ENCODE measurements at places on chromosomes 5 and 9.
A peak's percentile ranks its signal among the peaks of the same experiment; 100 is the strongest.

DNA sequence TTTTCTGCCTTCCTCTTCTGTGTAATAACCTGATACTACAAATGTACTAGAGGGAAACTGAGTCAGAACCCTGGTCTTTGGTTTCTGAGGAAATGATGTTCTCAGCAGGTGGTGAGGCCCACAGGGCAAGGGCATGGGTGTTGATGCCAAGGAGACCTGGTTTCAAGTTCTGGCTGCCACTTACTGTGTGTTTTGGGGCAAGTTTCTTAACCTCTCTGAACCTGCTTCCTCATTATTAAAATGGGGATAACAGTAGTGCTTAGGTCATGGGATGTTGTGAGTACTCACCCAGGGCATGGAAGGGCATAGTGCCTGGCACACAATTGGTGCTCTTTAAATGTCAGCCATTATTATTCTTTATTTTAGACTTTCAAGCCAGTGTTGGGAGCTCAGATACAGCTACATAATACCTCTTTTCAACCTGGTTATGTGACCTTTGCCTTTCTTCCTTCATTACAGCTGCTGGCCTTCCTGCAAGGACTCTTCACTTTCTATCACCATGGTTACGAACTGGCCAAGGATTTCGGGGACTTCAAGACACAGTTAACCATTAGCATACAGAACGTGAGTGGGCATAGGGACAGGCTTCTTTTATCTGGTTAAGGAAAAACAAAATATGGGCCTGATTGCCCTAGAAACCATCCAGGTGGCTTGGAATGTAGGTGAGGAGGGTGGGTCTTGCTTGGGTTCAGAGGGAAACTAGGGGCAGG, 131.5 kb downstream of the ARHGAP26 start:
- no peak for DNase-seq

- no peak for DNase-seq
Measured at GRCh38 chr9:35487081-35487480, 2.8 kb upstream of the RUSC2 start.

DNA sequence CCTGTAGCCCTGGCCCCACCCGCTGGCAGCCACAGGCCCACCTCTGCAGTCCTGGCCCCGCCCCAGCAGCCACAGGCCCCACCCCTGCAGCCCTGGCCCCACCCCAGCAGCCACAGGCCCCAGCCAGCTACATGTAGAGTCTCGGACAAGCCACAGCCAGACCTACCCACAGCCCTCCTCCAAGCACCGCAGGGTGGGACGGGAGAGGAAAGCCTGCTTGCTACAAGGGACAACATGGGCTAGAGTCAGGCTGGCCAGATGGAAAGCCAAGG, 49.5 kb upstream of the SARDH start:
- no peak for DNase-seq

DNA sequence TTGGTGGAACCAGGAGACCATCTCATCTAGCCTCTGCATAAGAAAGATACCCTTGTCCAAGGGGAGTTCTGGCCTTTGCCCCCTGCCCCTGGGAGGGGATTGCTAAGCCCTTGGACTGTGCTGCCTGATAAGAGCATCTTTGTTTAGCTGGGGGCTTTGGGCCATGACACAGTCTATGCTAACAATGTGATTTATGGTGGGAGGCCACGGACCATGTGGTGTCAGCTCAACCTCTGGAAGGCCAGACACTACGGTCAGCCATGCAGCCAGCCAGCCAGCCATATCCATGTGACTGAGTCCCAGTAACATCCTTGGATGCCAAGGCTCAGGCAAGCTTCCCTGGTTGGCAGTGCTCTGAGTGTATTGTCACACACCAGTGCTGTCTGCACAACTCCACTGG, 244.4 kb downstream of the FSTL4 start:
- DNase-seq: no peak

GRCh38 chr5:14397717-14398116, 183.9 kb upstream of the OTULINL start:
- DNase-seq: no peak

DNA sequence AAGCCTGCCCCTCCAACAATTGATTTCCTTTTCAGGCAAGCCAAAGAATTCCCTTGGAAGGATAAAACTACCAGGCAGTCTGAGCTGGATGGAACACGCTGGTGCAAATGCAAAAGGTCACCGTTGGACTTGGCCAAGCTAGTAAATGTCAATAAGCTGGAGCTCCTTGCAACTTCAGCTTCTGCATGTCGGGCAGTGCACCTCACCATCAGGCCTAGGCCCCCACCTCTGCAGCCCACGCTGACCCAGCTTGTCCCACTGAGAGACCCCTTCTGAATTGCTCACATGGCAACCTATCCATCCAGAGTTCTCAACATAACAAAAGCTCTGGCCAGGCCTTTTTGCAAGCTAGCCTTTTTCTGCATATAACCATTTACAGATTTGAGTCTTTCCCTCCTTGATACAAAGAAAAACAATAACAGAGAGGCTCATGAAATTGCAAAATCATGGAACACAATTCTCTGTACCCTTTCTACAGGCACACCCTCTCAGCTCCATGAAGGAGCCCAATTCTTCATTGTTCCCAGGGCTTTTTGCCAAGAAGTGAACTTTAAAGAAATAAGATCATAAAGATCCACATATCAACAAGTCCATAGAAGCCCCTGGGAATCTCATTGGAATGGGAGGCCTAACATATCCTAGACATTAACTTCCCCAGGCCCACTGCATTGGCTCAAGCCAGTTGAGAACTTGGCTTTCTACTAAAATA, 123.9 kb upstream of the SLIT3 start:
- DNase-seq: no peak

DNA sequence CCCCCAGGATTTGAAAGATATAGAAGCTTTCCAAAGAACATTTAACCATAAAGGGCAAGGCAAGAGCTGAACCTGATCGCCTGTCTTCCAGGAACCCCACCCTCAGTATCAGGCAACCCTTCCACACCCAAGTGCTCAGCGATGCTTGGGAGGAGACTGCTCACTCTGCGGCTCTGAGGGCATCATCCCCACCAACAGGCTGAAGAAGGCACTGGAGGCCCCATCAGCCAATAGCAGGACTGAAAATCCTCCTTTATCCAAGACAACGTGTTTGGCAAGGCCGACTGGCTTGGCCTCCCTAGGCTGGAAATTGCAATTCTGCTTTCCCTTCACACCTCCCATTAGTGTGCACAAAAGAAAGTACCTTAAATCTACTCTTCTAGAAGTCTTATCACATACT, 1.4 kb upstream of the PPP2CA start:
- no peak for DNase-seq

DNA sequence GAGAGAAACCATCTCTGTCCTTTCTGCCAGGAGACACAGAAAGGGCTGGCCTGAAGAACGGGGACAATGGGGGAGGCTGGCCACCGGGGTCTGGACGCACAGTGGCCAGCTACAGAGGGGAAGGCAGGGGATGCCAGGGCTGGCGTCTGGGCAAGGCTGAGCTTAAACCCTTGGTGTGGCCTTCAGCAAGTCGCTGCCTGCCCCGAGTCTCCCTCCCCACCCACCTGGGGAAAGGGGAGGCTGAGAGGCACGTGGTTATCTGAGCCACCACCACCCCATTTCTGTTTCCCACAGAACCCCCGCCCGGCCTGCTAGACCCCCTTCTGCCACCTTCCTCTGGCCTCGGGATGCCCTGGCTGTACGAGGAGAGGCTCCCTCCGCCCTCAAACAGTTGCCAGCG, 115.3 kb downstream of the VAV2 start:
- no peak for DNase-seq

- DNase-seq: no peak
Measured at GRCh38 chr9:130193531-130194377, 21.6 kb downstream of the NCS1 start.

- no peak for DNase-seq
Measured at GRCh38 chr5:9698125-9698826, 68.1 kb upstream of the TAS2R1 start.

DNA sequence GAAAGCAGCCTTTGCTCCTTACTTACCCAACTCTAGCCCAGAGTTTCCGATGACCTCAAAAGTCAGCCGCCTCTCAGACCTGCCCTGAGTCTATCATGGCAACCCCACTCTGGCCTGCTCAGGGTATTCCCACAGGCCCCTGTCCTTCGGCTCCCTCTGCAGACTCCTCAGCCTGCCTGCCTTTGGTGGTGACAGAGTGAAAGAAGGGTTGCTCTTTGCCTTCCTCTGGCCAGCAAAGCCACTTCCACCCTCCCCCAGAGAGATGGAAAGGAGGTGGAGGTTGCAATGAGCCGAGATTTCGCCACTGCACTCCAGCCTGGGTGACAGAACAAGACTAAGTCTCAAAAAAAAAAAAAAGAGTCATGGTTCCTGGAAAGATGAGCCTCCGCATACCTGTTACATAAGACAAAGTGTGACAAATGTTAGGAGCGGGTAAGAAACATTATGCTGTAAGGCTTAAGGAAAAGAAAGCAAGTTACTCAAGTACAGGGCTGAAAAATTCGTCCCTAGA, 2.3 kb upstream of the SMIM33 start:
- no peak for DNase-seq

- no peak for DNase-seq
Measured at GRCh38 chr5:142568996-142569335, 116.9 kb downstream of the FGF1 start.

- no peak for DNase-seq
Measured at GRCh38 chr9:71690063-71690688, 78.1 kb downstream of the CEMIP2 start.

DNA sequence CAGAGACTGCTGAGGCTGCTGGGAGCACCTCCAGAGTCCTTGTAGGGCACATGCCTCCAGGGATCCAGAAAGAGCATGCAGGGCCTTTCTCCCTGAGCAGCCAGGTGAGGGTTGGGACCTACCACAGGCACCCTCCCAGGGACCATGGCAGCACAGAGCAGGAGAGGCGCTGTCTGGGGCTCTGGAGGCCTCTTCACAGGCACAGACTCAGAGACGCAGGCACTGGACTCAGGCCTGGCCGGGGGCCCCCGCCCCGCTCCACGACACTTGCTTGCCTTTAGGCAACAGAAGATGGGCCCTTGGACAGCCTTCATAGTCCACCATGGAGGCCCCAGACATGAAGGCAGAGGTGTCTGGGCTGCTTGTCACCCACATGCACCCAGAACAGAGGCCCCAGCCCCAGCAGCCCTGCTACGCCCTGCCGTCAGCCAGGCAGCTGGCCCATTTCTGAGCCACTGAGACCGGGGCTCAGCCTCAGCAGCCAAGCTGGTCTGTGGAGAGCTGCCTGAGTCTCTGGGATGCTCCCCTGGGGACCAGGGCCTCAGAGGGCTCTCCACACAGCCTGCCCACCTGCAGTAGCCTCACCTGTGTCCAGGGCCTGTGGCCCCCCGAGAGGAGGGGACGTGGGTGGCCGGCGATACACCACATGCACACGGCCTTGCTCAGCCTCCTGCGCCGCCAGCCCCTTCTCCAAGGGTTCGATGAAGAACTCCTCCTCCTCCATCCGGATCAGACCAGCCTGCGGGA, 72.8 kb downstream of the ADAMTS2 start:
- no peak for DNase-seq

DNA sequence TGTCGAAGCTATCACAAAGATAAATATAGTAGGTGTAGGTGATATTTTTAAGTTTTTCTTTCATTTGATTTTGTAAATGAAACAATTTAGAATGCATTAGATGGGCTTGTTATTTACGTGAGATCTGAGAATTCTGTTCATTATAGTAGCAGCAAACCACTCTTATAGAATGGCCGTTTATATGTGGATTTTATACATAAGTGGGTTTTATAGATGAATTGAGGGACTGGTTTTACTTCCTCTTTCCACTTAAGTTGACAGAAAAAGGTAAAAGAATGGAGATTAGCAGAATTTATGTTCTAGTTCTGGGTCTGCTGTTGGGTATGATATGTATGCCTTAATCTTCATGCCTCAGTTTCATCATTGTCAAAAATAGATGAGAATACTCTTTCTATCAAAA, 5.6 kb downstream of the RMI1 start:
- no peak for DNase-seq

- DNase-seq: no peak
Measured at GRCh38 chr5:136079195-136079985, 50.6 kb downstream of the TGFBI start.

- DNase-seq: no peak
Measured at GRCh38 chr5:100668511-100668910, 133.3 kb downstream of the FAM174A start.

DNA sequence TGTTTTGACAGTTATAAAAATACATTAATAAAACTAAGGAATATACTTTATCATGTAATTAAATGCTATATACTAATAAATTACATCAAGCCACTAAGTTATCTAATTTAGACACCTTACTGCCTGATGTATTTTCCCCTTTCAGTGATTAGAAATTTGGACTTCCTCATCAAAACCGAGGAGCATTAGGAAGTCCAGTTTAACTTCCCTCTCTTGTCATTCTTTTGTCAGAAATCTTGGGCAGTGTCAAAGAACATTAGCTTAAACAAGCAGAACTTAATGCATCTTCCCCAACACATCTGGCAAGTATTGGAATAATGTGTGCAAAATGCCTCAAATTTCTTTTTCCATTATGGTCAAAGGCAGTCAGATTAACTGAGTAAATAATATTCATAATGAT, 81.6 kb downstream of the PLPP1 start:
- DNase-seq: no peak

- DNase-seq: no peak
Measured at GRCh38 chr9:124040935-124041816, 29.6 kb downstream of the LHX2 start.

DNA sequence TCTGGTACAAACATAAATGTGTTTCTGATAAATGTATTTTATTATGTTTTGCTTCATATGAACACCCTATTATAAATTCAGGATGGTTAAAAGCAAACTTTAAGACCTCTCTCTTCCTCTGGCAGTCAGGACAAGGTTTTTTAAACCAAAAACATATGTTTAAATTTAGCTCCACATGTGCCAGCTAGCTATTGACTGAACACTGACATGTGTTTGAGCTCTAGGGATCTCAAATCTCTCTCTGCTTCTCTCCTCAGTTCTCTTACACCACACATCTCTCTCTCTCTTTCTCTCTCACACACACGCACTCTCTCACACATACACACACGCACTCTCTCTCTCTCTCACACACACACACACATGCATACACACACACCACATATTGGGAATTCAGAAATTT, 150.1 kb upstream of the RFX3 start:
- no peak for DNase-seq

DNA sequence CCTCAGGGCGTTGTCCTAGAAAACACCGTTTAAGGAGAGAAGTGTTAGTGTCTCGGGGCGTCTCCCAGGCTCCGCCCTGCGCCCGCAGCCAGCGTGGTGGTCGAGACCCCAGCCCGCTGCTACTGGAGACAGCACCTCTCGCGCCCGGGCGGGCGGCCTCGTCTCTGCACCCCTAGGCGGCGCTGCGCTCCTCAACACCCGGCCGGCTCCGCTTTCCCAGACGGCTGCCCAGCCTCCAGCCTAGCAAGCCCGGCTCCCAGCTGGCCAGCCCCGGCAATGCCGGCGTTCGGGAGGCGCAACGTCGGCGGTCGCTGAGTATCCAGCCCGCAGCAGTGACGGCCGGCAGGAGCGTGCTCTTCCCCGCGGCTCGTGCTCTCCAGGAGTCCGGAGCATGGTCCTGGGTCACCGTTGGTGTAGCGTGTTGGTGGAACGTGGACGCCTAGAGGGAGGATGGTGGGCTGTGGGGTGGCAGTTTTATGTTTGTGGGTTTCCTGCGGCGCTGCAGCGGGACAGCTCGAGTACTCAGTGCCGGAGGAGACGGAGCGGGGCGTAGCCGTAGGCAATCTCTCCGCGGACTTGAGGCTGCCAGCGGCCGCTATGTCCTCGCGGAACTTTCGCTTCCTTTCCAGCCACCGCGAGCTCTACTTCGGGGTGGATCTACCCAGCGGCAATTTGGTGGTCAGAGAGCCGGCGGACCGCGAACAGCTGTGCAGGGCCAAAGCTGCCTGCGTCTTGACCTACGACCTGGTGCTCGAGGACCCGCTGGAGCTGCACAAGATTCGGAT, 536 bp downstream of the PCDHAC1 start:
- DNase-seq: no peak

- peak; percentile 17 for DNase-seq
Measured at GRCh38 chr5:62306896-62307689, 1.1 kb downstream of the KIF2A start.
